ENCODE measurements at places on chromosomes 3 and 15.

DNA sequence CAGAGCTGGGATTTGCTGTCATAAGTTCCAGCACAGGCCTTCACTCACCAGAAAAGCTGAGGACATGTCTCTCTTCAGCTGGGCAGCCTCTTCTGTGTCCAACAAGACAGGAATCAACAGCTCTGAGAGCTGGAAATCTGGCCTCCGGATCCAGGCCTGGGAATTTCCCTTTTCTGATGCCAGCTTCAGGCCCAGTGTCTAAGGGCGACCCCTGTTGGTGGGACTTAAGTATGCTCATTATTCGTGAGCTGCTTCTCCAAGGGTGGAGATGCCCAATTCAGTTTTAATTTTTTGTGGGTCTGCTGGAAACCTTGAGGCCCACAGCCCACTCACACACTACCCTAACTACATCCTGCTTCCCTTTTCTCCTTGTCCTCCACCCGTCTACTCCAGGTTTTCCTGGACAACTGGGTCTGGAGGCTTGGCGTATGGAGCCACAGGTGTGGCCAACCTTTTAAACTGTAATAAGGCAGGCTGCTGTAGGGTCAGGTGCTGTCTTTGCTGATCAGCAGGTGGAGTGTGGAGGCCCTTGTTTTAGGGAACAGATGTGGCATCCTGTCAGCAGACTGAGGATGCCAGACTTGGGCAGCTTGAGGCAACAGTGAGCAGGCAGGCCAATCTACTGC is 2.6 kb upstream of the CEMIP start:
- no peak for DNase-seq

- no peak for DNase-seq
These were observed 27.4 kb upstream of the BOC start for GRCh38 chr3:113183748-113184661.

- DNase-seq: no peak
These were observed 239.3 kb downstream of the FEZF2 start for GRCh38 chr3:62134061-62134496.

DNA sequence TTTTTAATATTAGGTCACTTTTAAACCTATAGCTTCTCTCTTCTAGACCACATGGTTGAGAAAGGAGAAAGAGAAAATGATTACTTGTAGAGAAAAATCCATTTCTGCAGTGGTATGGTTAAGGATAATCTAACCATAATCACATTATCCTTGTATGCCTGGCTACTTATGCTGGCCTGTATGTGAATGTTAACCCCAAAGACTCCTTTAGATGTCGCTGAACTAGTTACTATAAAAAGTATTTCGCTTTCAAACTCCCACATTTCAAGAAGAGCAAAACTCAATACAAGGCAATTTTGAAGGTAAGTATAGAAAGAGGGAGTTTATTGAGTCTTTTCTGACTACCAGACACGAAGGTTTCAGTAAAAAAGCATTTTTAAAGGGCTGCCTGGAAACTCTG is 2.2 kb downstream of the KCTD6 start:
- no peak for DNase-seq

DNA sequence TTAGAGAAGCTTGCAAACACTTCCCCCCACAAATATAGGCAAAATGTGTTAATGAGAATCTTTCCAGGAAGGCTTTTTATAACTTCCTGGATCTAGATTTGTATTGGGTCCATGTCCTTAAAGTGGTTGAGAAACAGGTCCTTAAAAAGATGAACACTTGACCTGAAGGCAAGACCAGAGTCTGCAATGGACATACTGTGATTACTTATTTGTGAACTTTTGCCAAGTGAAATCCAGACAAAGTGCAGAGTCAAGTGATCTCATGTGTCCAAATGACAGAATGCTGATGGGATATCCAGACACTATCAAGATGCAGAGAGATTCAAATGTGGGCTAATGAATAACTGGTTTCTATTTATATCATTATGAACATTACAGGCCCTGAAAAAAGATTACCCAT is 43.8 kb downstream of the FRMD4B start:
- no peak for DNase-seq

- no peak for DNase-seq
These were observed 853 bp downstream of the TCAIM start for GRCh38 chr3:44339181-44340057.

- no peak for DNase-seq
These were observed 35.0 kb downstream of the RPL39L start for GRCh38 chr3:187104342-187104741.

GRCh38 chr3:129764090-129764489 is 129.4 kb downstream of the TMCC1 start:
- DNase-seq: no peak

DNA sequence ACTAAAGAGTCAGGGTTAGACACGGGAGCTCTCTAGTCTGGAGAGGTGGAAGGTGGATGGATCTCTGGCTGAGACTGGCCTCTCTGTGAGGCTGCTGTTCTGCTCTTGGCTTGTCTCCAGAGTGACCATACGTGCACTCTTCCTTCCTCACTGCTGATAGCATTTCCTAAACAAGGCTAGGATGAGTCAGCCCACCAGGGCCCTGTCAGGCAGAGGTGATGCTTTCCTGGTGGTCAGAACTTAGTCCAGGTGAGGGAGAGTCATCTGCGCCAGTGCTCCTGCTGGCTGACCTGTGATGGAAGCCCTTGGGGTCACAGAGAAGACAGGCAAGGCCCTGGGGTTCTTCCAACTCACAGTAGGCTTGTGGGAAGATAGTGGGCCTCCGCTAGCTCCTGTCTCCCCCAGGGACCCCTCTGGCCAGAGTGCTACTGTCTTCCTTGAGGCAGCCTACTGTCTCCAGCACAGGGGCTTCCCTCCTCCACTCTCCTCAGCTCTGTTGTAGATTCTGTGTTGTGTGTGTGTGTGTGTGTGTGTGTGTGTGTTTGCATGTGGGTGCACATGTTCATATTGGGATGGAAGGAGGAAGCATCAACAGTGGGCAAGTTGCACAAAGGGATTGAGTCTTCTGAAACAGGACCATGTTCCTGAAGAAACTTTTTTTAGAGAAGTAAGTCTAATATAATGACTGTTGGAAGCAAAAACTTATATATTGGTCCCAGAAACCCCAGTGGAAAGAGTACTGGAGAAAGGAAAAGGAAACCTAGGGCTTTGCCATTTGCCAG is 16.5 kb downstream of the ALPK3 start:
- no peak for DNase-seq

DNA sequence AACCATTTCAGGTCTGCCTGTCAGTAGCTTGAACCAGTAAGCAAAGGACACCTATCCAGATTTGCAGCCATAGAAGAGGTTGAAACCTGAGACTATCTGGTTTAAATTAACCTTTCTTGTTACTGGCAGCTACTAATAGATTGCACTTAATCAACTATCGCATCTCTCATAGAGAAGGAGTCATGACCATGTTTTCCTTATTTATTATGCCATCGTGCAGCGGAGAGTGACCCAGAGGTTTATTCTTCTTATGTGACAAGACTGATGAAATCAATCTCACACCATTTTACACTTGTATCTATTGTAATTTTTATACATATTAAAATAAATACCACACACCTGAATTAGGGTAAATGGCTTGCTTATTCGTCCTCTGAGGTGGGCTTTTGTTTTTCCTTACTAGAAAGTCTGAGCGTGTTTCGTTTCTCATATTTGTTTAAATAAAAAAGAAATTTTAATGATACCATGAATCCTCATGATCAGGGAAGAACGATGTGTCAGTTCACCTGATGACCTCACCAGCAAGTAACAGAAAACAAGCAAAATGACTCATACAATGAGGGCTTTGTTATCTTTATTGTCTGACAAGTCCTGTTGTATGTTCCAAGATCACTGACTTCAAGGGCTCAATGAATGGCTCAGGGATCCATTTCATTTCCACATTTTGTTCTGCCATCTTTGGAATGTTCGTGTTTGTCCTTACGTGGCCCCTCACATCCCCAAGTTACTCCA is 379.5 kb upstream of the DPH6 start:
- DNase-seq: no peak

GRCh38 chr3:160129459-160130061 is 95.7 kb upstream of the C3orf80 start:
- DNase-seq: no peak

- DNase-seq: no peak
These were observed 23.8 kb upstream of the MYZAP start for GRCh38 chr15:57567891-57568290.

DNA sequence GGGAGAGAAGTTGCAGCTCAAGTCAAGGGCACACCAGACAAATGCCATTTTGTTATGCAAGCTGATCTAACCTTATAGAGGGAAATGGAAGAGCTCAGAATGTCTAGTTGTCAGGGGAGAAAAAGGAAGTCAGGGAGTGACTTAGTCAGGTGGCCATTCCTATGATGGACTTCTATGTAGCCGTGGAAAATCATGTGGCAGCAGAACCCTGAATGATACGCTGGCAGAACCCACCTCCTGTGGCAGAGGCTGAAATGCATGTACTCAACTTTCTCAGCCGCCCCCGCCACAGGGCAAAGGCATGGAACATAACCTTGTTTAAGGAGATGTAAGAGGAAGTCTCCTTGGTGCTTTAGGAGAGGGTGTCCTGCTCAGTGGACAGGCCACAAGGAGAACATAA is 37.7 kb upstream of the PARL start:
- no peak for DNase-seq

DNA sequence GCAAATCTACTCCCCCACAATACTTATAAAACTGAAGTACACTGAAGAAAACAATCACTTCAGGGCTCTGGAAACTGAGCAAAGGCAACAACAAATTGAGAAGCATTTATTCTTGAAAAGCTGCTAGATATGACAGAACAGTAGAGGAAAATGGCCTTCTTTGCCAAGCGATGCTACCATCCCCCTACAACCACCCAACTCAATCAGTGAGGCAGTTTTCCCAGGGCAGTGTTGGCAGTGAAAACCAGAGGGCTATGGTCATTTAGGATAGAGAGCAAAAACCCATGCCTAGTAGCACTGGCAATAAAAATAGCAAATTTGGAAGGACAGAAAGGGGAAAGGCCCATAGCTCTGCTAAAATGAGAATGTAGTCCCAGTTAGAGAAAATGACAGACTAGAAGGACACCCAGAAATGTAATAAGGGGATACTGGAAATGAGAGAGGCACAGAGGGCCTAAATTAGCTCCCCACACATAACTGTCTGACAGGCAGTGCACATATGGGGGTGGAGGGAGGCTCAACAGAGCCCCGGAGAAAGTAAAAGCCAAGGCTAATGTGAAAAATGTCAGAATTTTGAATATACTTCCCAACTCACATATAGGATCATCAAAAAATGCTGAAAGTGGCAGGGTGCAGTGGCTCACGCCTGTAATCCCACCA is 143.5 kb downstream of the GSK3B start:
- DNase-seq: no peak

DNA sequence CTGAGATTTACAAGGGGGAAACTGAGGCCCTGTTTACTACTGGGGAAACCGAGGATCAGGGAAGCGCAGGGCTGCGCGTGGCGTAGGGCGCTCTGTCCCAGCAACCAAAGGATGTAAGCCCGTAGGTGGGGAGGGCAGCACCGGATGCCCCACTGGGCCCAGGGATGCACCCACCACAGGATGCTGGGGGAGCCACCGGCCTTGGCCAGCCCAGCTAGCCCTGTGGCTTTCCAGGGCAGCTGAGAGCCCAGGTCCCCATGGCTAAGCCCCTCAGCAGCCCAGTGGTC is 33.4 kb downstream of the RPN1 start:
- no peak for DNase-seq

- DNase-seq: no peak
These were observed 98.1 kb upstream of the HACD2 start for GRCh38 chr3:123682781-123683504.

DNA sequence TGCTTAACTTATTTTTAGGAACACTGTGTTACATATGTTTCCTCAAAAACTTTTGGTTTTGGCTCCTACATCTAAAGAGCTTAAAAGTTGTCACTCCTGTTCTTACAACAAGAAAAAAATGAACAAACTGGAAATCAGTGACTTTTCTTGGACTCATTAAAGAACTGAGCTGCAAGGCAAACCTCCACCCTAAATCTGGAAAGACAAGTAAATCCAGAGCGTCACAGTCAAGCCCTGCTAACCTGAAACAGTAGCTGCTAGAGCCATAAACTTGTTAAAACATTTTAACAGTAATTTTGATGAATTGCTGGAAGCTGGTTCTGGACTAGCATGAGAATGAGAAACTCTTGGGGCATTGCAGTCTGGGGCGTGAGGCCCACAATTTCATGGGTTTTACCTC is 350.5 kb upstream of the COL8A1 start:
- no peak for DNase-seq

DNA sequence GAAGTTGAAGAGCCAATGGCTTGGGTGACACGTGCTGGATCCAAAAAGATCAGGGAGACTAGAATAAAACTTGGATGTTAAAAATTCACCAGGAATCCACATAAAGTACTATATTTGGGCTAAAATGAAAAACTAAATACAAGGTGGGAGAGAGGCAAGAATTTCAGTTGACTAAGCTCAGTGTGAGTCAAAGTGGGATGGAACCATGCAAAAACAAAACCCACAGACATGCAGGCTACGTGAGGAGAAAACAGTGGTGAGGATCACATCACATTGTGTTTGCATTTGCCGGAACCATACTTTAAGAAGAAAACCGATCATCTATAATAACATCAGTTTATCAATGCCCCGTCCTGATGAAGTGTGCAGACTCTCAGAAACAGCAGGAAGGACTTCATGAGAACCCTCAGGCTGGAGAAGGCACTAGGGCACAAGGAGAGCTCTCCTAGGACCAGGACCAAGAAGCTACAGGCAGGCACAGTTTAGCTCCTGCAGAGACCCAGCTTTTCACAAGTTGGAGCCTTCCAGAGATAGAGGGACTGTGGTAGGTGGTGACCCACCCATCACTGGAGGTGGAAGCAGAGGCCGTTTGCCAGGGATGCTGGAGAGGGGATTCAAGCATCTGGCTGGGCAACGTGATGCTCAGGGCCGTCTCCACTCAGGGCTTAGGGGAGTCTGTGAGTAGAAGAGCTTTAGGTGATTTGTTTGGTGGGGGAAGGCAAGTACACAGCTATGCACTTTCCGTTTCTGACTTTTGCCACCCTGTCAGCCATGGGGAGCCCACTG is 29.0 kb upstream of the NR2E3 start:
- no peak for DNase-seq

DNA sequence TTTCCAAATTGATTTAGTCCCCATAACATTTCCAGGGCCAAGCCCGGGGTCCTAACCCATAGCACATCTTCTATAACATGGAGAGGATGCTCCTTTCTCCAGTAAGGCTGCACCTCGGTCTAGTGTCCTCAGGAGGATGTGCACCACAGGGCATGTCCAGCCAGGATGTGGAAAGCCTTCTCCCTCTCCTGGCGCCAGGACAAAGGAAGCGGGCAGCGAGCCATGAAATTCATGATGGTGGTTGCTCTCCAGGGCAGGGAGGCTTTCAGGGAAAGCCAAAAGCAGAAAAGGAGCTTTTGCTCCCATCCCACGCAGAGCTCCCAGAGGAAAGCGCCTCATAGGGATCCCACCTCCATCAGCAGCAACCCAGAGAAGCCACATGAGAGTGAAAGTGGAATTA is 220.0 kb downstream of the ADAMTSL3 start:
- DNase-seq: no peak

Measured in cortex of kidney (tissue), 1 donor.